ENCODE measurements at places on chromosomes 3 and 15.

DNA sequence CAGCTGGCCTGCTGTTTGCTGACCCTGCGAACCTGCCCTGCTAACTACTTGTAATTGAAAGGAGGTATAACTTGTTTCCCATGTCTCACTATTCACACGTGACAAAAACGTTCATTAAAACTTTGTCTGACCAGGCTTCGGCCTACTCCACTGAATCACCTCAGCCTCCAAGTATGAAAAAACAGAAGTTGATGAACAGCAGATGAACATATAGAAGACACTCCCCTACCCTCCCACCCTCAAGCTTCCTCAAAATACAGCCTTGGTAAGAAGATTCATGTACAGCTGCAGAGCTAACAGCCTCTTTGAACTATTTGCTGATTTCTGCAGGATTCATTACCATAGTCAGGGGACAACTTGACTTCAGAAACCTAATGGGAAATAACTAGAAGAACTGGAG is 10.7 kb downstream of the RBM15B start:
- no peak for DNase-seq

GRCh38 chr15:100150906-100151305 is 190.9 kb downstream of the ADAMTS17 start:
- no peak for DNase-seq

DNA sequence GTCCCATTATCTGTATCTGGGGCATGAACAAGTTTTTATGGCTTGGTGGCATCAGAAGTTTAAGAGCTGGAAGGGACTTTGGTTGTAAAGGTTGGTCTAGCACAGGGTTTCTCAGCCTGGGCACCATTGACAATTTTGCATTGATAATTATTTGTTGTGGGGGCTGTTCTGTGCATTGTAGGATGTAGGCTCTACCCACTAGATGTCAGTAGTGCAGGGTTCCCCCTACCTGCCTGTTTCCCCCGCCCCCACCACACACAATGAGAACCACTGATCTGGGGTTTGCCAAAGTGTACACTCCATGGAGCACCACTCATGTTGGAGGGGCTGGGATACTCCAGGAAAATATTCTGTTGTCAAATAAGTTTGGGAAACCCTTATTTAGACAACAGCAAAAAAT is 42.7 kb downstream of the PLCL2 start:
- no peak for DNase-seq

- DNase-seq: no peak
These were observed 405.8 kb downstream of the IGSF11 start for GRCh38 chr3:118628704-118629341.

GRCh38 chr15:81293728-81294515 is 30.0 kb downstream of the STARD5 start:
- peak; percentile 59 for DNase-seq

GRCh38 chr3:131794766-131795388 is 239.9 kb downstream of the CPNE4 start:
- DNase-seq: no peak
